ENCODE measurements at places on chromosomes 13 and 19.

GRCh38 chr13:27923794-27924528, 4.2 kb downstream of the PDX1 start:
- no peak for DNase-seq

- DNase-seq: no peak
These were observed 15.1 kb downstream of the TM6SF2 start for GRCh38 chr19:19257836-19258588.

DNA sequence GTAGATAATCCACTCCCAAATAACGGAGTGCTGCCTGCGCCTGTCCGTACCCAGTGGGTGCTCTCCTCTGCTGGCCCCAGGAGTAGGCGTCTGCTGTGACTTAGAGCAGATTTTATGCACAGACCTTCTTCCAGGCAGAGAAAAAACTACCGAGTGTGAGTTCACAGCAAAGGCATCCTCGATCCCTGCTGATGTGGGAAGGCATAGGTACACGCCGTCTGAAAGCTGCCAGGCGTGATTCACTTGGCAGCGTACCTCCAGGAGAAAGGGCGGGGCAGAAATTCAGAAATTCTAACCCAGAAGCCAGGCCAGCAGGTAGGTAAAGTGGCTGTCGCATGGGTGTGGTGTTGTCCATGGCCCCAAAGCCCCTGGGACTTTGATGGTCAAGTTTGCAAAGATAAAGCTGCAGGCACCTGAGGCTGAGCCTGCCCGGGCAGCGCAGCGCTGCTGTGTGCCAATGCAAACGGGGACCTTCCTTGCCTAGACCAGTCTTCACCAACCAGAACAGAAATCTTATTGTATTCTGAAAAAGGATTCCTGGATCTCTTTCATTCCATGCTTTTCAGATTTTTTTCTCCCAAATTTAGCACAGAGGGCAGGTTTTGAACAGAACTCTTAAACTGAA, 36.3 kb downstream of the COL4A2 start:
- DNase-seq: no peak

GRCh38 chr13:94181461-94182107, 297.9 kb downstream of the DCT start:
- no peak for DNase-seq

DNA sequence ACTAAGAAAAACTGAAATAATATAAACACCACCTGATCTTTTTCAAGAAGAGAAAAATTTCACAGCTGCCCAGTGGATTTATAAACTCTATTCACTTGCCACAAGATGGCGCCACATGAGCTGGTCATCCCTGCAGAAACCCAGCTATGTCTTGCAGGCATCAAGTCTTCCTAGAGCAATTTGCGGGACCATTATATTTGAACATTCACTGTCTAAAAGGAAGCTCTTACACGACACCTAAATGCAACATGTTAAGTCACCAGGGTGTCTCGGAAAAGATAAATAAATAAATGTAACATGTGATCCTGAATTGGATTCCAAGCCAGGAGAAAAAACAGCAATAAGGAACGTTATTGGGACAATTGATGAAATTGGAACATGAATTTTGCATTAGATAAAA, 20.3 kb upstream of the AKT2 start:
- DNase-seq: peak; percentile 87

DNA sequence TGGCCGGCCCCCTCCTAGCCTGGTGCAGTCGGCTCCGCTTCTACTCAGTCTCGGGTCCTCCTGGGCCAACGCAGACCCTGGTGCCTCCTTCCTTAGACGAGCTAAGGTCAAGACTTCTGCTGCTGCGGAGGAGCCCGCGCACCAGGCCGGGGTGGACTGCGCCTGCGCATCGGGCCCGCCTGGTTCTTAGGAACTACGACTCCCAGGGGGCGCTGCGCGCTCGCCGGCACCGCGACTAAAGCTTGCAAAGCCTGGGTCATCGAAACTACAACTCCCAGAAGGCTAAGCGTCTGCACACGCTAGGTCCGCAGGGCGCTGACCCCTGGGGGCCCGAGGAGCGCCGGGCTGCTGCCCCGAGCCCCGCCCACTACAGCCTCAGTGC, at the start of gene ZNF835:
TSS of gene ZNF835 (minus strand) at position 145 of the 382 bp plus-strand sequence. CDS start 6,559 bp downstream, outside the sequence.
- no peak for DNase-seq

DNA sequence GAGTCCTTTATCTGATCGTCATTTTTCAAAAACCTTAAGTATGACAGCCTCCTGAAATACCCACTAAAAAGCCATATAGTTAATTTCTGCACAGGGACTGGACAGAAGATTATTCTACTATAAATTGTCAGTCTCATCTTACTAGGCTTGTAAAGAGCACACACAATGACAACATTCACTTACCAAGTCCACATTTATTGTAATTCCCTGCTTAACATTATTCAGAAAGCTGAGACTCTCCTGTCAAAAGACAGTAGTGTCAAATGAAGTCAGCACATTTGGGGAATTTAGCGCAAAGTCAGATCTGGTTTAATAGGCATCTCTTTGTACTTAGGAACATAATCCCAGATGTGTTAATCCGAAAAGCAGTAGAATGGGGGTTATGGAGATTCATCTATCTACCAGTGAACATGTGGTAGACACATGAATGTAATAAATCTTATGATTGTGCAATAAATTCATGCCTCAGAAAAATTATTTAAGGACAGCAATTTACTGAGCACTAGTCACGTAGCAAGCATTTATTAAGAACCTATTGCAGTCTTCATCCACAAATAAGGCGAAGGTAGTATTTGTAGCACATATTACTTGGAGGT, 224.6 kb upstream of the GPC6 start:
- DNase-seq: peak; percentile 8

DNA sequence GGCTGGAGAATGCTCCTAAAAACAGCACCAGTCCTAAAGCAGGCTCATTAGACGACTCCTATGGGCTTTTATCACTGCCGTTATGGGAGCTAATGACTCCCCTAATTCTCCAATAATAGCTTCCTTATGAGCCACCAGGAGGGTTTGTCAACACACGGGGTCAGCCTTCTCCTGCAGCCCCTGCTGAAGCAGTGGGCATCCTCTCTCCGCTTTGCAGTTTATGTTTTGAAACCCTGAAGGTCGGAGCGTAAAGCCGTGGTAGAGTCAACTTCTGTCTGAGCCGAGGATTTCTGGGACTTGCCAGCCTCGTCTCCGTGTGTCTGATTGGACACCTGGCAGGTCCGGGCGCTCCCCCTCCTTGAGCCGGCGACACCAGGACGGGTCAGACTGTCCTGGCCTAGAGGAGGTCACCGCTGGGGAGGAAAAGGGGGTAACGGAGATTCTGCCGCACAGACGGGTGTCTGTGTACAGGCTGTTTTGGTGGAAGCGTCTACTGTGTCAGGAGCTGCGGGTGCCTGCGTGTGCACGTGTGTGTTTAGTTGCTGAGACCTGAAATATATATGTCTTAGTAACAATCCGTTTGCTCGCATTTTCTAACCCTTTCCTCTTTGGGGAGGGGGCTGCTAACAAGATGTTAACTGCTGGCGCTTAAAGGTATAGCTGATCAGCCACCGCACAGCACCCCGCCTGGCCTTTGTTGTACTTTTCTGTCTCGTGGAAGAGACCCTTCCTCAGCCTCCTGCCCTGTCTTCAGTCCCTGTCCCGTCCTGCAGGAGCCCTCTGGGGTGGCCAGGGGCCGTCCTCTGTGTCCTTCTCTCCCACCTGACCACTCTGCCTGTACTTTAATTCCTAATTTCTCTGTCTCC, 1.9 kb downstream of the KDM4B start:
- DNase-seq: peak; percentile 67

DNA sequence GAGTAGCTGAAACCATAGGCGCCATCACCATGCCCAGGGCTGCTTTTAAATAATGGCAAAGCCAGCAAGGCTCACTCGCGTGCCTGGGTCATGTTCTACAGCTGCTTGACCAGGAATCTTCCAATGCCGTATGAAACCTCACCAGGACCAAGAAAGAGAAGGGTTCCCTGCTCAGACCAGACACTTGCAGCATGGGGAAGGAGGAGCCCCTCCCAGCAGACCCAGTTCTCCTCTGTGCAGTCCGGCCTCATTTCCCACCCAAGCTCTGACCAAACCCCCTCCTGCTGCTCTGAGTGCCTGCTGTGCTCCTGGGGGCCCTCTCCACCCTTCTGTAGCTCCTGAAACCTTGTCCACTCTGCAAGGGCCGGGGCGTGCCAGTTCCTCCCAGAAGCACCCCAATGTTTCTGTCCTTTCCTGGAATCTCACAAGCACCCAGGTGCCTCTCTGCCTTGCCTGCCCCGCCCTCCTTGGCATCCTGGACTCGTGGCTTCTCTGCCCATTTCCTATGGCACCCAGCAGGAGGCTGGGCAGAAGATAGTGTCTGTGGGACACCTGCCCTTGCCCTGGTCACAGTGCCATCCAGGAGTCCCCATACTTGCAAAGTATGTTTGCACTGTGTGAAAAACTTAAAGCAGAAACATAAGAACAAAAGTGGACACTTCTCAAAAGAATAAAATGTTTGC, 6.8 kb upstream of the SLC7A9 start:
- DNase-seq: no peak

All from NCI-H69 (cell line).